Left lung (tissue), 14 donors: ENCODE measurements at places on chromosomes 7 and 10. TPM values are rescaled to one million over a fixed set of nuclear protein-coding genes. Genes with fewer than 3 reads are reported as not detected.

Gene FGL2
- polyA plus RNA-seq = 6.6 TPM

Gene RPS24
- polyA plus RNA-seq = 4,061 TPM

Gene ANXA8
- 2.4 TPM for polyA plus RNA-seq

Gene XRCC2
- polyA plus RNA-seq = 13.0 TPM

Gene KCNMA1
- 3.7 TPM for polyA plus RNA-seq
